CD14-positive monocyte (primary cell): ENCODE measurements at places on chromosomes 13 and 19.

DNA sequence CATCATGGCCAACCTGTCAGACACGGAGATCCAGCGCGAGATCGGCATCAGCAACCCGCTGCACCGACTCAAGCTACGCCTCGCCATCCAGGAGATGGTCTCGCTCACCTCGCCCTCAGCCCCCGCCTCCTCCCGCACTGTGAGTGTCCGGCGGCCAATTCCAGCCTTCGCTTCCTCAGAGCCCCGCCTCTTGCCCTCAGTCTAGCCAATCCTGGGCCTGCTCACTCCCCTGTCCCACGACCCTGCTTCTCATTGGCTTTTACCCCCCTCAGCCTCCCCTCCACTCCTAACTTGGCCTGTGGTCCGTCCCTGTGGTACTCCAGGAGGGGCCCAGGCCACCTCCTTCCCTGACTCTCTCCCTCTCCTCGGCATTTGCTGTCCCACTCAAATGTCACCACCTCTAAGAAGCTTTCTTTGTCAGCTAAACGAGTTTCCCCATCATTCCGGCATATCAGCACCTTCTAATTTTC lies 12.3 kb downstream of the HRC start:
- H3K4me1 ChIP-seq = peaks cover 16% of the 10 kb centered on the region
- DNase-seq = peak; percentile 60
- H3K4me3 ChIP-seq = peak overlapping the region; percentile 71
- peaks cover 11% of the 10 kb centered on the region for H3K27me3 ChIP-seq

GRCh38 chr13:46146898-46147297 lies 35.1 kb downstream of the LCP1 start:
- no peak for DNase-seq
- H3K27ac ChIP-seq = no peak overlapping the region
- H3K27me3 ChIP-seq = no peaks in the 10 kb centered on the region
- no peaks in the 10 kb centered on the region for H3K4me1 ChIP-seq
- H3K4me3 ChIP-seq = no peak overlapping the region
- peaks cover 97% of the 10 kb centered on the region for H3K36me3 ChIP-seq

DNA sequence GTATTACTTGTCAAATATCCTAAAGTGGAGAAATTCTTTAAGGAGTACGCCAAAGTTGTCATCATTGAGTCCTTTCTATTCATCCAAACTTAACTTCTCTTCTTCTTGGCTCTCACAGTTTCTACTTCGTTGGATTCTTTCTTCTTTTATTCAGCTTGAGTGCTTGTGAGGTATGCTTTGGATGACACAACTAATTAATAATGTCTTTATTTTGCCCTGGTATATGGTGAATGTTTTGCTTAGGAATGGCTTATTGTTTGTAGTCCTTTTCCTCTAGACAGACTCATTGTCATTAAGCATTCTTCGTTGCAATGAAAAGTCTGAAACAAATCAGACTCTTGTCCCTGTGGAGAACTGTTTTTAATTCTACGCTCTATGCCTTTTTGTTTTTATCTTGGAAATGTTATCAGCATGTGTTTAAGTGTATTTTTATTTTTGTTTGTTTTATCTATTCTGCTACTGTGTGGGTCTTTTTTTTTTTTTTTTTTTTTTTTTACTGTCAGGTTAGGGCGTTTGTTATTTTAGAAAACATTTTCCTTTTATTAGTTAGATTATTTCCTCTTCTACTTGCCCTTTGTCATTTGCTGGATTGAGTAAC lies 471.5 kb downstream of the GPC6 start:
- no peak overlapping the region for H3K27ac ChIP-seq
- no peak for DNase-seq
- H3K4me1 ChIP-seq = no peaks in the 10 kb centered on the region
- H3K36me3 ChIP-seq = no peaks in the 10 kb centered on the region

DNA sequence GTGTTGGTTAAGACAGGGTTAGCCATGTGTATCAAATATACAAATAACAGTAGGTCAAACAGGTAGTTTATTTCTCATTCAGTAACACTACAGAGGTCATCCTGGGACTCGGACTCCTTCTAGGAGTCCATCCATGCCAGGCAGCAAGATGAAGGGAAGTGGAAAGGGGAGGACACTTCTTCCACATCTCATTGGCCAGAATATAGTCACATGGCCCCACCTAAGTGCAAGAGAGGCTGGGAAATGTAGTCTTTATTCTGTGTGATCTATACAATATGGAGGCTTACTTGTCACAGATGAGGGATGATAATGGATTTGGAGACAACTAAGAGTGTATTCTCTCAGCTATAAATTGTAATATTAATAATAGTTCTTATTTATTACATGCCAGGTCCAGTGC lies 31.1 kb downstream of the RDH8 start:
- H3K36me3 ChIP-seq = no peaks in the 10 kb centered on the region
- H3K4me1 ChIP-seq = no peaks in the 10 kb centered on the region
- H3K27ac ChIP-seq = no peak overlapping the region
- no peak overlapping the region for H3K4me3 ChIP-seq
- no peak for DNase-seq
- H3K27me3 ChIP-seq = no peaks in the 10 kb centered on the region

DNA sequence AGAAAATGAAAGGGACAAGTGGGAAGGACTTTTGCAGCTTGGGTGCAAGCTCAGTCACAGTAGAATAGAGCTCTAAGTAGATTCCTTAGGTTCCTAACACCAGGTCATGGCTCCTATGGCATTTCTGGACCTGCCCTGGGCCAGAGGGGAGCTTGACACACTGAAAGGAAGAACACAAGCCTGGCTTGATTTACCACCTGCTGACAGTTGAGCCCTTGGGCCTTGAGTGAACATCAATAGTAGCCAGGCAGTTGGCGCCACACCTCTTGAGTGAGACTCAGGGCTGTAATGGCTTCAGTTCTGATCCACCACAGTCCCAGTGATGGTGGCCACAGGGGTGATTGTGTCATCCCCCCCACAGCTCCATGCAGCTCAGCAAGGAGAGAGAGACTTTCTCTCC lies 221.9 kb upstream of the PCDH17 start:
- no peaks in the 10 kb centered on the region for H3K27me3 ChIP-seq
- H3K36me3 ChIP-seq = no peaks in the 10 kb centered on the region
- no peak overlapping the region for H3K4me3 ChIP-seq
- no peak overlapping the region for H3K27ac ChIP-seq

DNA sequence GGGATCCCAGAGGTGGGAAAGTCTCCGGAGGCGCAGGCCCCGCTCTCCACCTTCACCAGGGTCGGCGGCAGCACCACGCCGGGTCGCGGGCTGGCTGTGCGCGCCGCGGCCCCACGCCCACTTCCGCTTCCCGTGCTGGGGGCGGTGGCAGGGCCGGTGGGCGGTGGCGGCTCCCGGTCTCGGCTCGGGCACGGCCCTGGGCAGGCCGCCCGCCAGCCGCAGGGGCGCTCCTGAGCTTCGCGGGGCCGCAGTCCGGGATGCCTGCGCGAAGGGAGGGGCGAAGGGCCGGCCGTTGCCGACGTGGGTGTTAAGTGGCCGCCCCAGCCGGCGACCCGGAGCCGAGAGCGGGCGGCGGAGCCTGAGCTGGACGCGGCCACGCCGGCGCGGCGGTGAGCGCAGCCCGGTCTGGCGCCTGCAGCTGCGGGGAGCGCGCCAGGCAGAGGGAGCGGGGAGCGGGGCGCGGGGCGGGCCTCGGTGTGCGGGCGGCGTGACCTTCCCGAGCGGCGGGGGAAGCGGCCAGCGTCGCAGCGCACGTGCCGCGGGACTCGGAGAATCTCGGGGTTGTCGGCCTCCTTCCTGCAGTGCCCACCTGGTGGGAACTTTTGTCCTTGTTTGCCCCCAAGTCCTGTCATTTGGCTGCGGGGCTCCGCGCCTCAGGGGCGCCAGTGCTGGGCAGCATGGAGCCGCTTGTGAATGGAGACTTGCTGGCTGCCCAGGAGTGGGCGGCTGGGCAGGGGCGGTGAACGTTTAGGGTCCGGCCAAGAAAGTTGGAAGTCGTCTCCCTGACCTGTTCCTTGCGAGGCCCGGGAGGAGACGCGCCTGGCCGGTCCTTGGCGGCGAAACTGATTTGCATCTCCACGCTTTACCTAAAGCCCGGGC lies at the start of gene SLC25A15:
TSS of gene SLC25A15 (plus strand) at position 337 of the 879 bp plus-strand sequence. CDS start 3,616 bp downstream, outside the sequence.
- H3K27ac ChIP-seq = peak within 1 kb of the TSS; percentile 16
- peak within 1 kb of the TSS; percentile 80 for H3K4me3 ChIP-seq
- H3K4me1 ChIP-seq = peaks cover 16% of the 10 kb centered on the region

DNA sequence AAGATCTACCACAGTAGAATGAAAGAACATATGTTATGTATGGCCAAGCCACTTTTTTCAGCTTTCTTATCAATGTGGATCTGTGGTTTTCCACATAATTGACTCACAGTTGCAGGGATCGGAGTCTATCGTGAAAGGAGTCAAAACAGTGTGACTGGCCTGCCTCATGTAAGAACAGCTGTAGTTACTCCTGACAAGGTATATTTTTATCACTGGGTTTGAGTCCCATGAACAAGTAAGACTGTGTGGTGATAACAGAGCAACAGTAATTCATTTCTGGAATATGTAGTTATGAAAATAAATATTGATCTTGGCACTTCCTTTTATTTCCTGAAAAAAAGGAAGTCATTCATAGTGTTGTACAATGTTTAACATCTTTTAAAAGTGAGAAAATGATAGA lies 416.6 kb downstream of the KLF12 start:
- H3K4me1 ChIP-seq = no peaks in the 10 kb centered on the region
- no peak for DNase-seq
- H3K27me3 ChIP-seq = no peaks in the 10 kb centered on the region
- H3K36me3 ChIP-seq = no peaks in the 10 kb centered on the region
- H3K27ac ChIP-seq = no peak overlapping the region

- no peak overlapping the region for H3K4me3 ChIP-seq
- H3K36me3 ChIP-seq = peaks cover 50% of the 10 kb centered on the region
- H3K27me3 ChIP-seq = no peaks in the 10 kb centered on the region
- peaks cover 21% of the 10 kb centered on the region for H3K4me1 ChIP-seq
These were observed 21.2 kb upstream of the CPB2 start for GRCh38 chr13:46126056-46126455.

GRCh38 chr19:4023600-4024398 lies 16.3 kb downstream of the PIAS4 start:
- DNase-seq = no peak
- H3K4me3 ChIP-seq = no peak overlapping the region

GRCh38 chr13:39038569-39039030 lies 344 bp downstream of the NHLRC3 start:
- H3K36me3 ChIP-seq = peaks cover 12% of the 10 kb centered on the region
- peak; percentile 29 for DNase-seq
- H3K27me3 ChIP-seq = no peaks in the 10 kb centered on the region
- H3K4me3 ChIP-seq = peak overlapping the region; percentile 97
- H3K4me1 ChIP-seq = peaks cover 60% of the 10 kb centered on the region

DNA sequence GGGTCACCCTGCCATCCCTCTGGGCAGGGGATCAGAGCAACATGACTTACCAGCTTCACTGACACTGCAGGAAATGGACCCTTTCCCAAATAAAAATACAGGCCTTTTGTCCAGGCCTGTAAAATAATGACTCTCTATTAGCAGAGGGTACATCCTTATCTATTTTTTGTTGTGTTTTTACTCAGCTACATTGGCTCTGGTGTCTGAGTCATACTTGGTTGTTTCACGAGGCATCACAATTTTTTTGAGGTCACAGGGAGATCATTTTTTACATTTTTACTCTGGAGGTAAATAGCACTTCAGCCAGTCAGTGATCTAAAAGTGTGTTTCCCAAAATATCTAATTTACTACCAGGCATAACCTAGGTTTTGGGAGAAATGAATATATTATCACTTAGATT lies 6.9 kb upstream of the HTR2A start:
- no peak for DNase-seq
- no peaks in the 10 kb centered on the region for H3K27me3 ChIP-seq
- no peaks in the 10 kb centered on the region for H3K4me1 ChIP-seq
- H3K27ac ChIP-seq = no peak overlapping the region
- H3K36me3 ChIP-seq = no peaks in the 10 kb centered on the region

GRCh38 chr13:40170982-40171381 lies 495.5 kb downstream of the FOXO1 start:
- no peak overlapping the region for H3K27ac ChIP-seq
- DNase-seq = no peak
- H3K4me1 ChIP-seq = no peaks in the 10 kb centered on the region
- H3K4me3 ChIP-seq = no peak overlapping the region
- H3K27me3 ChIP-seq = peaks cover 16% of the 10 kb centered on the region
- H3K36me3 ChIP-seq = no peaks in the 10 kb centered on the region

GRCh38 chr13:99312493-99312883 lies 5.3 kb upstream of the GPR183 start:
- H3K36me3 ChIP-seq = peaks cover 5% of the 10 kb centered on the region
- DNase-seq = peak; percentile 99
- H3K4me1 ChIP-seq = peaks cover 60% of the 10 kb centered on the region
- H3K4me3 ChIP-seq = no peak overlapping the region
- H3K27ac ChIP-seq = peak overlapping the region; percentile 92
- H3K27me3 ChIP-seq = no peaks in the 10 kb centered on the region

- no peaks in the 10 kb centered on the region for H3K4me1 ChIP-seq
- DNase-seq = no peak
- no peak overlapping the region for H3K4me3 ChIP-seq
- H3K36me3 ChIP-seq = no peaks in the 10 kb centered on the region
These were observed 426.1 kb downstream of the TSHZ3 start for GRCh38 chr19:30923096-30923495.

- DNase-seq = no peak
- H3K27ac ChIP-seq = no peak overlapping the region
- H3K27me3 ChIP-seq = no peaks in the 10 kb centered on the region
- H3K4me3 ChIP-seq = no peak overlapping the region
These were observed 117.6 kb upstream of the SOX21 start for GRCh38 chr13:94829837-94830365.

GRCh38 chr13:95552539-95553441 lies at the start of gene CLDN10:
CLDN10 (plus strand) TSS chr13:95552720; CDS start chr13:95552754, 34 bp downstream.
- peak; percentile 25 for DNase-seq
- H3K27me3 ChIP-seq = peaks cover 4% of the 10 kb centered on the region
- no peaks in the 10 kb centered on the region for H3K36me3 ChIP-seq
- no peak within 1 kb of the TSS for H3K27ac ChIP-seq
- peak within 1 kb of the TSS; percentile 40 for H3K4me3 ChIP-seq

- no peak overlapping the region for H3K4me3 ChIP-seq
- no peaks in the 10 kb centered on the region for H3K4me1 ChIP-seq
- no peak for DNase-seq
- H3K27me3 ChIP-seq = no peaks in the 10 kb centered on the region
These were observed 18.1 kb downstream of the MCF2L start for GRCh38 chr13:112986946-112987681.

- no peak overlapping the region for H3K4me3 ChIP-seq
- no peak overlapping the region for H3K27ac ChIP-seq
- no peak for DNase-seq
- H3K36me3 ChIP-seq = no peaks in the 10 kb centered on the region
- peaks cover 9% of the 10 kb centered on the region for H3K4me1 ChIP-seq
These were observed 62.9 kb downstream of the DCT start for GRCh38 chr13:94416454-94417080.

GRCh38 chr13:24097667-24098066 lies 62.9 kb upstream of the SPATA13 start:
- H3K4me1 ChIP-seq = no peaks in the 10 kb centered on the region
- H3K27me3 ChIP-seq = no peaks in the 10 kb centered on the region
- no peak overlapping the region for H3K4me3 ChIP-seq
- no peak overlapping the region for H3K27ac ChIP-seq

- peaks cover 33% of the 10 kb centered on the region for H3K4me1 ChIP-seq
- no peak for DNase-seq
- no peaks in the 10 kb centered on the region for H3K36me3 ChIP-seq
- peak overlapping the region; percentile 81 for H3K4me3 ChIP-seq
These were observed 44.9 kb downstream of the ZNF611 start for GRCh38 chr19:52689843-52690368.
